ENCODE measurements at places on chromosomes 2 and 18. TPM values are rescaled to one million over a fixed set of nuclear protein-coding genes. Genes with fewer than 3 reads are reported as not detected.

EFHD1 gene
- total RNA-seq, result 46.8 TPM

CELF4 gene
- total RNA-seq, result 1.1 TPM

RAX gene
- not detected for total RNA-seq

DNA sequence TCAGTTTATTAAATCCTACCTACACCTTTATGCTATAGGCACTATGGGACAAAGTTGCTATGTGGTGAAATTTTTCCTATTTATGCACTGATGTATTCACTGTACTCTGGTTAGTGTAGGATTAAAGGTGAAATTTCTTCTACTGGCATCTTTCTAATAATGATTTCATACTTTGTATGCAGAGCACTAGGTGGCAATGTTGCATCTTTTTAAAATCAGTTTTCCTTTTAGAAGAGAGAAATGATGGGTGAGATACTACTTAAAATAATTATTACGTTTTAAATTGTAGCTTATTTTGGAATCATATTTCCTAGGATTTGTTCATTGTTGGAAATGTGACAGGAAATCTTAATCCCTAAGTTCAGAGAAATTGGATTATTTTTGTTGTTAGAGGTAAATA lies 150.9 kb downstream of the CD8B2 start:
- no peak for DNase-seq

DNA sequence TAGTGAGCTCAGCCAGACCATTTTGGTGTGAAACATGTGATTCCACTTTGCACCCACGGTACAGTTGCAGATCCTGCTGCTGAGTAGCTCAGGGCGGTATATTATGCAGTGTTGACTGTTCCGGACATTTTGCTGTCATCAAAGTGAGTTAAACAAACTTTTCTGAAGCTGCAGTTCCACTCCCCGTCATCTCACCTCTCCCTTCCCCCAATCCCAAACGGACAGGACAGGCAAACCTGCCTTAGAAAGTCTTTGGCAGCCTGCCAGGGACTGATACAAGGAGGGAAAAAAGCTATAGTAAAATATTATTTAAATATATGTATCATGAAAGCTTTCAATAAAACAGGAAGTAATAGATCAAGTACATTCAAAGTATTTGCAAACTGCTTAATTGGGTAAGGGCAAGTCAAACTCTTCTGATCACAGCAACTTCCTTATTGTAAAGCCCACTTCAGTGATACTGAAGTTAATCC lies 35.5 kb upstream of the SP5 start:
- no peak for DNase-seq

All from ovary (tissue), 10 donors.